ENCODE measurements at places on chromosomes 13 and 19. TPM values are rescaled to one million over a fixed set of nuclear protein-coding genes. Genes with fewer than 3 reads are reported as not detected.
A peak's percentile ranks its signal among the peaks of the same experiment; 100 is the strongest.

DNA sequence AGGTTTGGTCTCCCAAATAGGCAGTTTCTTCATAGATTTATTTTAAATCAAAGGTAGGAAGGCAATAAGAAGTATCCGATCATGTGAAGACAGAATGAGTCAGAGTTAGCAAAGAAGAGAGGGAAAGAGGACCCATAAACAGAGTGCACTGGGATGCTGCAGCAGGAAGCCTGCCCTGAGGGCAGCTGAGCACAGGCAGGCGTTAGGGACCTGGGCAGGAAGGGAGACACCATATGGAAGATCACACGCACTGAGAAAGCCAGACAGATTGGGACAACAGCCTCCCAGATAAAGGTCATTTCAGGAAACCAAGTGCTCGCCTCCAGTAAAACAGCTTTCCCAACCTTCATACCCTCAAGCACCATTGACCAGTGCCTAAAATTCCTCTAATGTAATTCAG lies 598.0 kb downstream of the EFNB2 start:
- DNase-seq: no peak

DNA sequence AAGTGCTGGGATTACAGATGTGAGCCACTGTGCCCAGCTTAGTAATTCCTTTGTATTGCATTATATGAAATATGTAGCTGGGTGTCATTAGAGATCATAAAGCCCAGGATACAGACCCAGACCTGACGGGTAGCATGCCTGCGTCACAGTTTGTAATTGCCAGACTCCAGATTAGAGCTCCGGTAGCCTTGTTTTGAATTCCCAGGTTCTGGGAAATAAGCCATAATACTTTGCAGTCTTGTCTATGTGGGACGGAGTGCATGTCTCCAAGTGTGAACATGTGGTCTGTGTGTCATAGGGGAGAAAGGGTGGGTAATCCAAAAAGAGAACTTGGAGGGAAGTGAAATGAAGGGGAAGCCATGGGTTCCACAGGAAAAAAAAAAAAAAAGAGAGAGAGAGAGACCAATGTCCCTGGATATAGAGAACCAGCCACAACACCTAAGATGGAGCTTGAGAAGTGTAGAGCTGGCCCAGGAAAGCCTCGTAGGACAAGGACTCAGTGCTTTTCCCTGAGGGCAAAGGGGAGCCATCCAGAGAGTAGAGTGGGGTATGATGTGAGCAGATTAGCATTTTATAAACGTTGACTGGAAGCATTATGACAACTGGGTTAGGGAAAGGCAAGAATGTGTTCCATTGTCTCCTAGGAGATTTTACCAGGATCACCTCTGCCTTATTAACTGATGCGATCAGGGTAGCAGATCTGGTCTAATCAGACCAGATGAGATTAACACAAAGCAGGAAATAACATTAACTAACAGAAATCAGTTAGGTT lies 2.6 kb downstream of the ZSCAN4 start:
- DNase-seq: no peak

- no peak for DNase-seq
These were observed 2.9 kb downstream of the UPF1 start for GRCh38 chr19:18834644-18834984.

DNA sequence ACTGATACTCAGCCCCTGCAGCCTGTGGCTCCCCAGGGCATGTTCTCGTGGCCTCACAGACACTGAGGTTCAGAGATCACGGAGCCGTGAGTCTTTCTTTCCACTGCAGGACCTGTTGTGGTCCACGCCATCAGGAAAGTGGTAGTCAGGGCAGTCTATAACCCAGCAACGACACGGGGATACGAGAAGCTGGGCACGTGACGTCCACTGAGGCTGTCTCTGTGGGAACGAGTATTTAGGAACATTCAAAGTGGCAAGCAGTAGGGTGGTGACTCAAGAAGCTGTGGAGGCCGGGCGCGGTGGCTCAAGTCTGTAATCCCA lies 29.6 kb upstream of the CCNE1 start:
- DNase-seq: no peak

DNA sequence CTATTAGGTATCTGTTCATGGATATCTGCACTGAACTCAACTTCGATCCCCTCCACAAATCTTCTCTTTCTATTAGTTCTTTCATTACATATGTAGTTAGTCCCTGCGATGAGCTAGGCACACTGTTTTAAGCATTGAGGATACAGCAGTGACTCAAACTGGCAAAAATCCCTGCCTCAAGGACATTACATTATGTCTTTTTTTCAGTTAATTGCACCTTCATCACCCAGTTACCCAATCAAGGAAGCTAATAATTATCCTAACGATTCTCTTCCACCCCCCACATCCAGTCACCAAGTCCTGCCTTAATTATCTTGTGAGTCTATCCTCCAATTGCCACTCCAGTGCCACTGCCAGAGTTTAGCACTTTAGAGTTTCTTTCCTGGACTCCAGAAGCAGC lies 89.3 kb downstream of the C13orf42 start:
- DNase-seq: no peak

DNA sequence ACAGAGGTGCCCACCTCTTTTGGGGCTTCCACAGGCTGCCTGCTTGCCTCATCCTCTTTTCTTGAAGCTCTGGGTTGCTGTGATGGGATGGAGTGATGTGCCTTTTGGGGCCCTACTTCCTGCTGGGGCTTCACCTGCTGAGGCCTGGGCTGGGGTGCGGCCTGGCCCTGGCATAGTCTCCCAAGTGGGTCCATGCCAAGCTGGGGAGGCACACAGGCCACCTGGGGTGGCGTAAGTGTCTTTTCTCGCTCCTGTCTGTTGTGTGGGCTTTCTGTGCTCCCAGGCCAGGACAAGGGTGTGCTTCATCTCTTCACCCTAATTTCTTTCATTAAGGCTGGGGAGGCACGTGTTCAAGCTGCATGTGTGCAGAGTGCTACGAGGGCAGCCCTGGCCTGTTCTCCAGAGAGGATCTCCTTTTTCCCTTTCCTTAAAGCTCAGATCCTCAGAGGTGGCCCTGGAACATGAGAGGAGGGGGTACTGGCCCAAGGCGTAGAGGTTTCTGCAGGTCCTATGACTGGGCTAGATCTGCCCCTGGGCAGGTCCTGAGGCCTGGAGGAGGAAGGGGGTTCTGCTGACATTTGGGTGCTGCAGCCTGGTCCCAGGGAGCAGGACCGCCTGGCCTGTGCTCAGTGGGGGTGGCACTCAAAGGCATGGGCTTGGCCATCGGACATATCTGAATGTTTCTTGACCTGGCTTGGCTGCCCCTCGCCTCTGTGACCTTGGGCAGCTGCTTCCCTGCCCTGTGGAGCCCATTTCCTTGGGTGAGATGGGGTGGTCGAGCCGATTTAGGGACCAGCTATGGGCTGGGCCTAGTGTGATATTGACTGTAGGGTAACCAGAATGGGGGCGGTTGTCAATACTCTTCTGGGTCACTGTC lies 23.7 kb upstream of the RNF17 start:
- no peak for DNase-seq

- no peak for DNase-seq
These were observed 5.6 kb downstream of the GTF2F1 start for GRCh38 chr19:6387372-6387771.

DNA sequence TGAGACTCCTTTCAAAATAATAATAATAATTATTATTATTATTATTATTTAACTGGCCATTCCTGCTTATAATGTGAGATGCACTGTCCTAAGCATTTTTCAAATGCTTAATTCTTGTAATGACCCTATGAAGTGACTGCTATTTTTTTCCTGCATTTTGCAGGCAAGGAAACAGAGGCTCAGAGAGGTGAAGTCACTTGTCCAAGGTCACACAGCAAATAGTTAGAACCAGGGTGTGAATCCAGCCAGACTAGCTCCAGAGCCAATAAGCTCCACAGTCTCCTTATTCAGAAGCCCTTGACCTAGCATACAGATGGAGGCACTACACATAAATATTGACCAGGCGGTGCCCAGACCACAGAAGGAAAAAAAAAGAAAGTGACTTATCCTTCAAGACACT lies 77.5 kb upstream of the CACNA1A start:
- DNase-seq: no peak

DNA sequence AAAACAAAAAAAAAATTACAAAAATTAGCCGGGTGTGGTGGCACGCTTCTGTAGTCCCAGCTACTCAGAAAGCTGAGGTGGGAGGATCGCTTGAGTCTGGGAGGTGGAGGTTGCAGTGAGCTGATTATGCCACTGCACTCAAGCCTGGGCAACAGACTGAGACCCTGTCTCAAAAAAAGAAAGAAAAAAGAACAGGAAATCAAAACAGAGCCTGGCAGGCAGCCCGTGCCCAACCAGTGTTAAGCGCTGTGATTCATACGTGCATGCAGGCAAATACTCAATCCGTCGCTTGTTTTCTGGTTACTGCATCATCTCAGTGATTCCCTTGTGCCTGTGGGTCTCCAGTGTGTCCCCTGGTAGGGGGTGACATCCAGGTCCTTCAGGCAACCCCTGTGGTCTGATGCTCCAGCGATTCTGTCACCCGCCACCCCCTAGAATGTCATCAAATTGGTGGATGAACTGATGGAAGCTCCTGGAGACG lies 18.1 kb downstream of the DDX39A start:
- DNase-seq: peak; percentile 79

DNA sequence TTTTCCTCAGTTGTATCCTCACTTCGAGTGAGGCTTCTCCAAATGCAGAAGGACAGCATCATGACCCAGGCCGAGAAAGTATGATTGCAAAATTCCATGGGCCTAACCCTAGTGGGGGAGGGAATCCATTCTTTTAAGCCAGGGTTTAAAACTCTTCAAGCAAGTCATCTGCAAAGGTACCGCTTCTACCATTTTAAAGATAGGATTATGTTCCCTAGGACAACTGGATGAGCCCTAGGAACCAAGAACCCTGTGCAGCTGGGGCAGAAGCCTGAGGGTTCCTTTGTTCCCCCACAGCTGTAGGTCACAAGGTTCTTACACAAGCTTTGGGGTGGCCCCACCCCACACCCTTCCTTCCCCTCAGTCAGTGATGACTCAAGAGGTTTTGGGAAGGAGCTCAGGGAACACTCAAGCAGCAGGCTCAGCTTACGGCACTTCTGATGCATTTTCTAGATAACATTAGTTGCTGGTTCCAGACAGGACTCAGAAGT lies 13.5 kb downstream of the ARL11 start:
- peak; percentile 41 for DNase-seq

DNA sequence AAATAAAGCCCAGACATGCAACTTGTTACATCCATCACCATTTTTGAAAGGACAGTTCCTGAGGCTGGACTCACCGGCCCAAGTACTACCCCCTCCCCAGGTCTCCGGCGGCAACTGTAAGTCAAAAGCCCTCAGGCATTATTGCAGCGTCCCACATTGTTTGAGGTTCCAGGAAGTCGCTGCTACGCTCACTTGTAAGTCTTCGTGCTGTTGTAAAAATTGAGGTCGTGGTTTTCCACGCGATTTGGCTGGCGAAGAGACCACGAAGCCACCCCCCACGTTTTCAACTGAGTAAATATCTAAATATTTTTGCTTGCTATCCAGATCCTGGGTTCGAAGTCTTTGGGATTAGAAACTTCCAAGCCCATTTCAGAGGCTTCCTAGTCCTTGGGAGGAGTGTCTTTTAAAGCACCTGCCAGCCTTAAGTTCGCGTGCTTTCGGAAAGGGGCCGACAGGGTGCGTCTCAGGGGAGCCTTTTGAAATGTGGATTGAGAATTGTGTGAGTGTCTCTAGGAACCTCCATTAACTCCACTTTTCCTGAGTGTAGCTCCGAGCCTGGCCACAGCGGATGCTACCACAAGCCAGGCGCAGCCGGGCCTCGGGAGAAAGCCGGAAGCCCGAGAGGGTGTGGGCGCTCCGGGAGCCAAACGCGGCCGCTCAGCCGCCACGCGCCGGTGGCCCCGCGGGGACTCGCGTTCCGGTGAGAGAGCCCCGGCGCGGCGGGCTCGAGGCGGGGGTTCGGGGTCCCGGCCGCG lies 434 bp upstream of the FNDC3A start:
- peak; percentile 34 for DNase-seq

DNA sequence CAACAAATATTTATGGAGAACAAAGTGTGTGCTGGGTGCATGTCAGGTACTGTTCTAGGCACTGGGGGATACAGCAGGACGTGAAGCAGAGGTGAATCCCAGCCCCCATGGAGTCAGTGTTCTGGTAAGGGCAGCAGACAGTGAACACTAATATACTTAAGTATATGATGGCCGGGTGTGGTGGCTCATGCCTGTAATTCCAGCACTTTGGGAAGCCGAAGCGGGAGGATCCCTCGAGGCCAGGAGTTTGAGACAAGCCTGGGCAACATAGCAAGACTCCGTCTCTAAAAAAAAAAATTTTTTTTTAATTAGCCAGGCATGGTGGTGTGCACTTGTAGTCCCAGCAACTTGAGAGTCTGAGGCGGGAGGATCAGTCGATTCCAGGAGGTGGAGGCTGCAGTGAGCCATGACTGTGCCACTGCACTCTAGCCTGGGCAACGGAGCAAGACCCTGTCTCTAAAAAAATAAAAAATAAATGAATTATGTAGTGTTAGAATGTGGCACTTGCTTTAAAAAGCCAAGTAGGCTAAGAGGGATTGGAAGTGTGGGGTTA lies 22.6 kb downstream of the CHST8 start:
- no peak for DNase-seq

- peak; percentile 91 for DNase-seq
These were observed 94.2 kb downstream of the ZNF737 start for GRCh38 chr19:20471431-20471830.

DNA sequence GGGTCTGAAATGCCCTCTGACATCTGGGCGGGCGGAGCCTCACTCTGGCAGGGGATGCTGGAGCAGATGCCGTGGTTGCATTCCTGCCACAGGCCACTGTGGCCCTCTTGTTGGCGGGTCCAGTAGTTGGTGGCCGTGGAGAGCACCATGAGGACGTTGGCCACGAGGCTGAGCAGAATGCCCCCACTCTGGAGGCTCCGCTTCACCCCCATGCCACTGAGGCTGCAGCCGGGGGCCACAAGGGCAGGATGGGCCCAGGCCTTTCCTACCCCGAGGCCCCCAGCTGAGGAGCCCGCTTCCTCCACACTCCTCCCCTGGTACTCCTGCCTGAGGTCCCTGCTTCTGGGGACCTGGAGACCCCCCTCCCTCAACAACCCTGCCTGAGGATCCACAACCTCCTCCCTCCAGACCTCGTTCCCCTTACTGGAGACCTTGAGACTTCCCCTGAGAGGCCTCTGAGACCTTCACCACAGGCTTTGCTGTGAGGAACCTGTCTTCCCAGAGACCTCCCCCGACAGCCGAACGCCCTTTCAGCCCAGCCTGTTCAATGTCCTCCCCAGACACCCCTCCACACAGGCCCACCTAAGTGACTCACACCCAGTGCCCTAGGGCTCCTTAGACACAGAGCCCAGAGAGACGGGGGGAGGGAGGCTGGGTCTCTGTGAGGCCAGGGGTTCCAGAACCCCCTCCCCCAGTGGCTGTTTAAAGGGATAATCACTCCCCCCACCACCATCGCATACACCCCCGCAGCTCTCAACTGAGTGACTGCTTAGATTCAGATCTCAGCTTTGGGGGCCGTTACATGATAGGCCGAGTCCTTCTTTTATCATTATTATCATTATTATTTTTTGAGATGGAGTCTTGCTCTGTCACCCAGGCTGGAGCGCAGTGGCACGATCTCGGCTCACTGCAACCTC lies at the start of gene CLDND2:
TSS of gene CLDND2 (minus strand) at position 638 of the 917 bp plus-strand sequence. CDS start at position 212, 426 bp downstream.
- no peak for DNase-seq

- DNase-seq: no peak
These were observed 953.4 kb upstream of the PRR20A start for GRCh38 chr13:56187331-56187730.

GRCh38 chr19:35217649-35217990 lies 10.9 kb downstream of the FAM187B start:
- no peak for DNase-seq

Gene TDRD12
- total RNA-seq: 0.39 TPM

Gene IZUMO2
- not detected for total RNA-seq

Gene RFXANK
- total RNA-seq: 58.5 TPM

Gene LRRC63
- 0.13 TPM for total RNA-seq

Gene ZNF560
- not detected for total RNA-seq

Gene GPALPP1
- total RNA-seq: 30.1 TPM

Gene CGB8
- not detected for total RNA-seq

Data from thyroid gland (tissue), 4 donors.